Dermis microvascular lymphatic vessel endothelial cell (primary cell): ENCODE measurements at places on chromosomes 13 and 19. TPM values are rescaled to one million over a fixed set of nuclear protein-coding genes. Genes with fewer than 3 reads are reported as not detected.

- DNase-seq, result no peak
These were observed 68.1 kb downstream of the UFM1 start for GRCh38 chr13:38417727-38418126.

Gene ZNF155
- 5.0 and 6.8 TPM in 2 replicates for total RNA-seq

Gene PSG2
- total RNA-seq, result not detected in 2 replicates

GRCh38 chr19:15266683-15267082, 34.4 kb upstream of the EPHX3 start:
- DNase-seq, result no peak

Gene GGN
- under 0.01 and 0.26 TPM in 2 replicates for total RNA-seq

DNA sequence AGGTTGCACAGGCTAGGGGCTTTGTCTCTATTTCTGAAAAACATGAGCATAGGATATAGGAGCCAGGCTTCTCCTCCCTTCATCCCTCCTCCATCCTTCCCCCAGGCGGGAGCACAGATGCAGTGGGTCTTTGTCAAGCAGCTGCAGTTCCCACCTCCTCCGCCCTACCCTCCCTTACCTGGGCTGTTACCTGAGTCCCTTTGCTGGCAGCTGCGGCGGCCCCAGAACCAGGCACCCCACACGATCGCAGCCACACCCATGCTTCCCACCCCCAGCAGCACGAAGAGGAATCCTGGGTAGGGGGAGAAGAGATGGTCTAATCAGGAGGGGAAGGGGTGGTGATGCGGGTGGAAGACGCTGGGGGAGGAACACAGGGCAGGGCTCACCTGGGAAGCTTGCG, 7.8 kb downstream of the TMIGD2 start:
- no peak for DNase-seq

Gene IRS2
- total RNA-seq, result 0.39 and 1.5 TPM in 2 replicates

DNA sequence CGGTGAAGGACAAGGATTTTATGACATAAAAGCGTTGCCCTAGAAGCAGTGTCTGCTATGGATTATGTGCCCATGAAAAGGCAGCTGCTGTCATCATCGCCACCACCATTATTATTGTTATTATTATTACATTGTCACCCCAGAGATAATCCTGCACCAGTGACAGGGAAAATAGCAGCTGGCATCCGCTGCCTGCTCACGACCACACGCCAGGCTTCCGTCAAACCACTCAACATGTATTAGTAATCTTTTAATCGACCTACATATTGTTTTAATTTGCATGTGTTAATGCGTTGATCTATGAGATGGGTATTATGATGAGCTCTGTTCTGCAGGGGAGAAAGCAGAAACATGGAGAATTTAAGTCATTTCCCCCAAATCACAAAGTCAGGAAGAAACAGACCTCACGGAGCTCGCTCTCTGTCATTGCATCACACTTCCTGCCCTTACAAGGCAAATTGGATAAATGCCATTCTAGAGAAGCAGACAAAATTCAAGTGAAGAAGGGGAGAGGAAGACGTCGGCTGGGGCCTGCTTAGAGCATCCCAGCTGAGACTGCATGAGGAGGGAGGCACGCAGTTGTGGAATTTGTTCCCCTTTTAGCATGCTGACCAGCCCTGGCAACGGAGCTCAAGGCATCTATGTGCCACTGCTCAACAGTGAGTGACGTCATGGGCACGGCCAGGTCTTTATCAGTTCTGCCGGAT, at the start of gene FFAR3:
Gene FFAR3 (plus strand): TSS at position 594 of the 707 bp plus-strand sequence. CDS start 431 bp downstream, outside the sequence.
- peak; percentile 33 for DNase-seq

DNA sequence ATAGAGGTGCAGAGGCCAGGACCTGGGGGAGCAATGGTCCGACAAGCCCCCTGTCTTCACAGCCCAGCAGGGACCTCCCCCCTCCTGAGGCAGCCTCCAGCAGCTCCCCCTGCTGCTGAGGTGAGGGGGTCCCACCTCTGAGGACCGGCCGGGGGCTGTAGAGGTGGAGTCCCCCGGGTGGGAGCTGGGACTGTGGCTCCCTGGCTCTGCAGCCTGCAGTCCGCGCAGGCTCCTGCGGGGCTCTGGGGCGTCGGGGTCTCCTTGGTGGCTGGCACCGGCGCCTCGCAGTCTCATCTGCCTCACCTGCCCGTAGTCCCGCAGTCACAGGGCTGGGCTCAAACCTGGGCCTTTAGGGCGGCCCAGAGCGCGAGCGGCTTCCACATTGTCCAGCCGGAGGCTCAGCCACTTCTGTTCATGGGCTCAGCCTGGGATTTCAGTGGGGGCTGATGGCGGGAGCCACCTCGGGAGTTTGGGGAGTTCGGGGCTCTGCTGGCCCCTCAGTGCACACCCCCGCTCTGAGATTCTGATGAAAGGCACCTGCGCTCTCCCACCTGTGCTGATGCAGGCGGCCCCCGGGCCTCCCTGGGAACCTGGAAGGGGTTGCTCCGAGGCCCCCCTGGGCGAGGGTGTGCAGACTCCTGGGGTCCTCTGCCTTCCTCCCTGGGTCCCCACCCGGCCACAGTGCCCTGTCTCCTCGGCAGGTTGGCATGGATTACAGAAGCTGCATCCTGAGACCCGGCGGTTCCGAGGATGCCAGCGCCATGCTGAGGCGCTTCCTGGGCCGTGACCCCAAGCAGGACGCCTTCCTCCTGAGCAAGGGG, 7.0 kb upstream of the ZNF554 start:
- no peak for DNase-seq

DNA sequence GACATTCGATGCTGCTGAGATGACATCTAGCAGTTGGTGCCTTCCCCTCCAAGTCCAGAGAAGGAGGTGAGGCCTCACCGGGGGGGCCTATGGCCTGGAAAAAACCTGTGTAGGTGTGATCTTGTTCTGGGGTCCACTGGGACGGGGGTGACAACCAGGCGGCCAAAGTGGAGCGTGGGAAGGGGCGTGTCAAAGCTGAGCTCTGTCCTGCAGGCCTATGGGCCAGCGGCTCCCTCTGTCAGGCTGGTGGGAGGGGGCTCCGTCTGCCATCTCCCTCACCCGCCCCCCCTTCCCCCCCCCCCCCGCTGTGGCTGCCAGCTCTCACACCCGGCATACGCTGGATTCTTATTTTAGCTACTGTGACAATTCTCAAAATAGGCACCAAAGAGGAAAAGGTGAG, 56.7 kb upstream of the UQCRFS1 start:
- no peak for DNase-seq

- peak; percentile 15 for DNase-seq
These were observed 50.2 kb downstream of the LRCH1 start for GRCh38 chr13:46603165-46603603.

GRCh38 chr19:3949997-3950859, 17.4 kb downstream of the NMRK2 start:
- no peak for DNase-seq

DNA sequence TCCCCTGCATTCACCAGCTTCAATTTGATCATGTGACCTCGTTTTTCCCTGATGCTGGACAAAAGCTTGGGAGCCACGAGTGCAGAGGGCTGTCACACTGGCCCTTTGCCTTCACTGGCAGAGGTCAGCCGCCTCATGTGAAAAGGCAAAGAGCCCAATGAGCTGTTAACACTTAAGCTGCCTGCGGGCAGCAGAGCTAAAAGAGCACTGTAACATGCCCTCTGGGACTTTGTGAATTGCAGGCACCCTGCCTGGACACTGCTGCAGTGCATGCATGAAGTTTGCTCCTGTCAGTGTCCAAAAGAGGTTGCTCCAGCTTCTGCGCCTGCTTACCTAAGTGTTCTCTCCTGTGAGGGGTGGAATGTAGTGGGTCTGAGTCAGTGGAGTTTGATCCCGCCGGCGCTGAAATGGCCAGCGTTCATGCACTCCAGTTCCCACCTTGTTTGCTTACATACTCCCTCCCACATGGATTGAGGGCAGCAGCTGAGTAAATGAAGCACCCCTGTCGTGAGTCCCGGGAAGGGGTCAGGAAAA, 193.7 kb downstream of the RFC3 start:
- DNase-seq, result no peak

Gene ZIC2
- 0.13 and 0.25 TPM in 2 replicates for total RNA-seq

Gene PRRG2
- total RNA-seq, result 2.4 and 7.1 TPM in 2 replicates

GRCh38 chr13:34647379-34648150, 294.5 kb upstream of the NBEA start:
- no peak for DNase-seq

DNA sequence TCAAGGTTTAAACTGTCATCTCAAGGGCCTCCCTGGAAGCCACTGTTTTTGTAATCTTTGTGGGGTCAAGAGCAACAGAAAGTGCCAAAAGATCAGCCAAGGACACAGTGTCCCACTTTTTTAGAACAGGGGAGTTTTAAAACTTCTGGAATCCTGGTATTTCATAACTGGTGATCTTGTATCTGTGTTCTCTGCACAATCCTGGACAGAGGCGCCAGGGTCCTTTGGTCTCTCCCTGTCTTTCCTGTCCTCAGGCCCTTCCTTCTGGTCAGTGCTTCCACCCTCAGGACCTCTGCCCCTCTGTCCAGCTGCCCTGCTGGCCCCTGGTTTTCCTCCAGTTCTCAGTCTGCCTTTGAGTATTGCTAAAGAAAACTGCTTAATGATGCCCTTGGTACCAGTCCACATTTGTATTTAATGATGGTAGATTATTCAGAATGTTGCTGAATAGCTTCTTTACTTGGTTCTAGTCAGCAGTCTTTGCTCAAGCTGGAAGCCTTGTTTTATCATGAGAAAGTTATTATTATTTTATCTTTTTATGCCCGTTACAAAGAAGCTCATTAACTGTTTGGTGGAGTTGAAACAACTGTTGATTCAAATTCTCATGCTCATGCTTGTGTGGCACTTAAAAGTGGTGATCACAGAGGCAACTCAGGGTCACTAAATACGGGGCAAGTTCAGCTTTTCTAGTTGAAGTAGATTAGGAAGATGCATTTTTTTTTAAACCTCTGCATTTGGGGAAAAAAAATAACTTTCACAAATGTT, 47.5 kb downstream of the WASF3 start:
- DNase-seq, result no peak

Gene KCNK6
- total RNA-seq, result 4.7 and 6.9 TPM in 2 replicates

DNA sequence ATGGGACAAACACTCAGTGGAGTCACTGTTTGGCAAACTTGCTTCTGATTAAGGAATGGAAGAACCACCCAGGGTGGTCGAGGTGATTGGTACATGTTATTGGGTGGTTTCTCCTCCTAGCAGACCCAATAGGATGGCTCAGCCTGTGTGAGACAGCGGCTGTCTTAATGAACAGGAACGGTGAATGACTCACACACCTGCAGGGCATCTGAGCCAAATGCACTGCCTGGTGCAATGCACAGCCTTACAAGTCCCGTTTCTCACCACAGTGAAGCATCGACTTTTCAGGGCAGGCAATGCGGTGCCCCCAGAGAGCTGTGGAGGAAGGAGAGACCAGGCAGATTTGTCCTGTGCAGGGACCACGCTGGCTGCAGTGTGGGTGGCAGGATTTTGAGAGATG, 238.5 kb downstream of the FGF9 start:
- DNase-seq, result no peak

DNA sequence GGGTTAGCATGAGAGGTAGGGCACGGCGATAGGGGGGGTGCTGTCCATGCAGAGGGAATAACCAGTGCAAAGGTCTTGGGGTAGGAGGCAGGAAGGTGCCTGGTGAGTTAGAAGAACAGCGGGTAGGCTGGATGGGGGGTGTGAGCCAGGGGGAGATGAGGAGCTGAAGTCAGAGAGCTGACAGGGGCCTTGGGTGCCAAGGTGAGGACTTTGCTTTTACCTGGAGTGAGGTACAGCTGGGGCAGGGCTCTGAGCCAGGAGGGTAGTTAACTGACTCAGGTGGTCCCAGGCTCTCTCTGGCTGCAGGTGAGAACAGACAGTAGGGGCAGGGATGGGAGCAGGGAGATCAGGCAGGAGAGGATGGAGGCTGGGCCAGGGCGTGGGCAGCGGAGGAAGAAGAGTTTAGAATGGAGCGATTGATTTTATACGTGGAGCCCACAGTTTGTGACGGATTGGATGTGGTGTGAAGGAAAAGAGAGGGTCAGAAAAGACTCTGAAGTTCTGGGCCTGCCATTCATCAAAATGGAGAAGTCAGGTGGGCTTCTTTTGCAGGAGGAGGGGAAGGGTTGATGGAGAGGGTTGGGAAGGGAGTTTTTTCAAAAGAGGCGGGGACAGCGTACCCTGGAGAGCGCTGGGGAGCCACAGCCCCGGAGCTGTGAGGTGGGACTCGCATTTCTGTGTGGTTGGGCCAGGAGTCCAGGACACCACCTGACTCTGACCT, 1.2 kb upstream of the GRAMD1A start:
- no peak for DNase-seq

DNA sequence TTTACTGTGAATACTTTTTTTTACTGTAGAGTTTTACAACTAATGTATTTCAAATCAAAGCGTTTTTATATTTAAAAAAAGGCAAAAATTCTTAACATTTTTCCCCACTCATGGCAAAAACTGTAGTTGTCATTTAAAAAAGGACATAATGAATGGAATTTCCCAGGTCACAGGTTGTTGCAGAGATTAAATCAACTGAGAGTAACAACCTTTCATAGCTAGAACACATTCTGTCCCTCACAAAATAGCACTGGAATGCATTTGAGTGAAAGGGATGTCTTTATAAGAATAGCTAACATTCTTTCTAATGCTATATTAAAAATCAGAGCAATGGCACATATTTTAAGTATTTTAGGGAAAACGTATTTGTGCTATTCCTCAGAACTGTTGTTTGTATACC, 1393.3 kb upstream of the ATXN8OS start:
- no peak for DNase-seq

DNA sequence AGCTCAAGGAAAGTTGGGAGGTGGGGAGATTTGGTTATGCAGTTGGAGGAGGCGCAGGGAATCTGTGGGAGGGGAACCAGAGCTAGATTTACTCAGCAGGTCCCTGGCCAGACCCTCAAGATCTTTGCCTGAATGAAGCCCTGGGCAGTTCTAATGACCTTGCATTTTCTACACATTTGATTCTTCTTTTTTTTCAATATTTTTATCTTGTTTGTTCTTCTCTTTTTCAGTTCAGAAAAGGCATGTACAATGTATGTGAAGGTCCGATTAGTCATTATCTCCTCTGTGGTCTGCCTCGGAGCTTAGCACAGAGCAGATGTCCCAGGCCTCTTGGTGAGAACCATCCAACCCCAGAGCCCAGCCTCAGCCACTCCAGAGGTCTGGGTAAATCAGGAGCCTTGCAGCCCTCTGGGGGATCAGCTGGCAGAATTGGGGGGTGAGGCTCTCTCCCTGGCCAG, 24.2 kb downstream of the SERP2 start:
- DNase-seq, result no peak

GRCh38 chr19:18620902-18621301, 8.2 kb downstream of the TMEM59L start:
- DNase-seq, result no peak

- DNase-seq, result peak; percentile 72
These were observed 27.7 kb downstream of the MEIS3 start for GRCh38 chr19:47391510-47392223.

DNA sequence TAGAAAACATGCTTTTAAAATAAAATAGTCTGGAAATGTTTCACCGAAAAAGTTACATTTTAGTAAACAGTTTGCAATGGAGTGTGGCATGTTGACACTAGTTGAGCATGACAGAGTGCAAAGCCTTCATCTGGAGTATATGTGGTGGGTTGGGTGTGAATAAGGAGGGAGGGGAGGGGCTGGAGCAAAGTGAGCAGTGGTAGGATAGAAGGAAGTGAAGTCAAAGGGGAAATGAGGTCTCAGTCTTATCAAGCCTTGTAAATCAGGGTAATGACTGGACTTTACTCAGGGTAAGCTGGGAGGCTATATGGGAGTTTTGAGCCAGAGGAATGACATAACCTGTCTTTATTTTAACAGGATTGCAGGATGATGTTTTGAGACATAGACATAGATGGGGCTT, 222.8 kb downstream of the PCDH20 start:
- DNase-seq, result no peak

GRCh38 chr19:35060160-35060855, 18.8 kb downstream of the HPN start:
- no peak for DNase-seq
